ENCODE measurements at places on chromosomes 1 and 21. TPM values are rescaled to one million over a fixed set of nuclear protein-coding genes. Genes with fewer than 3 reads are reported as not detected.
A peak's percentile ranks its signal among the peaks of the same experiment; 100 is the strongest.

- peak; percentile 6 for ATAC-seq
Measured at GRCh38 chr1:148263906-148264255, 111.8 kb upstream of the NBPF11 start.

DNA sequence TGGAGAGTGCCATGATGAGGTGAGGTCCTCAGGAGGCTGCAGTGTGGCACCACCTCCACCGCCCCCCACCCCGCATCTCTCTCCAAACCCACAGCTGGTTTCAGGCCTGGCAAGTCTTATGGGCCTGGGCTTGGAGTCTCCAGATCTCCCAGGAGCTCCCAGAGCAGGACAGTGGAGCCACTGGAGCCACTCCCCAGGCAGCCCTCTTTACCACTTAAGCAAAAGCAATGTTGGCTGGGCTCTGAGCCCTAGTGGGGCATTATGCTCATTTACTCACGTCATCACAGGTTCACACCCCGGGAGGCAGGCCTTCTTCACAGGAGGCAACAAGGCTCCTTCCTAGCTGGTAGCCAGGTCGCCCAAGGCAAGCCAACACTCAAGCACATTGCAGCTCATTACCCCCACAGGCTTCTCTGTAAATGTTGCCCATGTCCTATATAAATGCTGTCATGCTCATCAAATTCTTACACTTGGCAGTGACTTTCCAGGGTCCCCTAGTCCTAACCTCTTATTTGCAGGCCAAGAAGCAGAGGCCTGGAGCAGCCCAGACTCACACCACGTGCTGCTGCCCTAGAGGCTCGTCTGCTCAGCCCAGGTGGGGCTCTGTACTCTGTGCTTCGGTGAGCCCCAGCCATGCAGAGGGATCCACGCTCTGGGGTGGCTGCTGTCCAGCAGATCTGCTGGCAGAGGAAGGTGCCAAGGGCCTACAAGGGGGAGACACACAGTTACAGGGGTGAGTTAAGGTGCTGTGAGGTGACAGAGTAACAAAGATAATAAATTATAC lies 459.3 kb downstream of the MATN1 start:
- no peak for ATAC-seq

Gene FOXO6
- not detected for total RNA-seq

GRCh38 chr1:81708250-81708649 lies 92.5 kb upstream of the ADGRL2 start:
- no peak for ATAC-seq

Gene SRGAP2
- total RNA-seq = 33.0 TPM

GRCh38 chr1:156281693-156282478 lies 739 bp downstream of the SMG5 start:
- peak; percentile 21 for ATAC-seq

- ATAC-seq = no peak
Measured at GRCh38 chr1:190908691-190909090, 431.0 kb upstream of the BRINP3 start.

DNA sequence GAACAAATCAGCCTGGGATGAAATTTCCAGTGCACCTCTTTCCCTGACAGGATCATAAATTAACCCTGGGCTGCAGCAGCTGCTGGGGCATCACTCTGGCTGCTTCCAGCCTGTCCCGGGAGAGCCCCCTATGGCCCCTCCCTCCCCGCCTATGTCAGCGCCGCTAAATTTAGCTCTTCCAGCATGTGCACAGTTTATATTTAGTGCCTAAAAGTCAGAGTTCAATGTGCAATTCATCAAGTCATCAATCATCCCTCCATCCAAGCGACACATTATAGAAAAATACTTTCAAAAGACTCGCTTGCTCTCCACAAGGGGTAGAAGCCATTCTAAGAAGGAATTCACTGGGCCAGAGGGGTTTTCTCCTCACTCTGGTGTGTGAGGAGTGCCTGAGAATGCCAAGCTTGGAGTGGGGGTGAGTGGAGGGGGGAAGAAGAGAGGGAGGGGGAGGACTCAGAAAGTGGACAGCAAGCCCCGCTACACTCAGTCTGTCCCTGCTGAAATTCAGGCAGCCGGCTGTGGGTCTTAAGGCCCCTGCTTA lies 37.4 kb downstream of the XCL1 start:
- no peak for ATAC-seq

DNA sequence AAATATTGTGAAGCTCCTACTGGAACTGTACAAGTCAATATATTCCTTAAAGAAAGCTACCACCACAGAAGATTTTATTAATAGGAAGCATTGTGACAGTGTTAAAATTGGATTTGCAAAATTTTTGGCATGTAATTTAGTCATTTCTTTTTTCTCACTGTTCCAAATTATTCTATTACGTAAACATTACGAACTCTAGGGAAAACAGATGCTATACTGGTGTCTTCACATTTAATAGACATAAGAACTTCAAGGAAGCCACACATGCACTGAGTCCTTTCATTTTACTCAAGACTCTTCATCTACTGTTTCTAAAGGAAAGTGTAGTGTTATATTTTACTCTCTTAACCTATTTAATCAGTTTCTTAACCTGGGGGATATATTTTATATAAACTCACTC lies 135.4 kb downstream of the HMCN1 start:
- ATAC-seq = no peak

GRCh38 chr1:25503551-25504426 lies 39.6 kb upstream of the LDLRAP1 start:
- ATAC-seq = peak; percentile 88

- ATAC-seq = peak; percentile 100
Measured at GRCh38 chr1:246608616-246609376, 42.5 kb downstream of the CNST start.

Gene KIF2C
- total RNA-seq = 15.2 TPM

DNA sequence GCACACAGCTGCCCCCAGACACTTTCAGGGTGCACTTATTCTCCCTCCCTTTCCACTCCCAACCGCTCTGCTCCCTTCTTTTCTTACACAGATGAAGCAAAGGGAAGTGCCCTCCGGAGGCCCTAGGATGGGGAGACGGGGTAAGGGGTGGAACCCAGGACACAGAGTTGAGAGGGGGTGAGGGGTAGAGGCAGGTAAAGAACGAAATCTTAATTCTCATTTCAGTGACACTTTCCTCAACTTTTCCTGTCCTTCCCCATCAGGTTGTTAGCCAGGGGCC lies 12.8 kb downstream of the PLEKHO1 start:
- no peak for ATAC-seq

DNA sequence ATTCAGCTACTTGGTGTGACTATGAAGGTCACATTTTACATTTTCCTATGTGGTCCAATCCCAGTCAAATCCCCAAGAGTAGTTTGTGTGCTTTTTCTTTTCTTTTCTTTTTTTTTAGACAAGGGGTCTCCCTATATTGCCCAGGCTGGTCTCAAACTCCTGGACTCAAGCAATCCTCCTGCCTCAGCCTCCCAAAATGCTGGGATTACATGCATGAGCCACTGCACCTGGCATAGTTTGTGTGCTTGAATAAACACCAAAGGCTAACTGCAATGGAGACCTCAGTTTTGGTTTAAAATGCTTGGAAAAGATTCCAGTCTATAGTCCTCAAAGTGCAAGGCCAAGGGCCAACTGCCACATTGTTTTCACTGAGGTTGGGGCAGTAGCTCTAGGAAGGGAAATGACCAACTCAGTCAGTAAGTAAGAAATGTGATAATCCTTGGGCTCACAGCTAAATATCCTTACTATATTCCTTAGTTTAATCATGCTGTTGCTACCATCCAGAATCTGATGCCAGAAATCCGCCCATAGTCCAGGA lies 38.6 kb downstream of the EIF2B3 start:
- ATAC-seq = no peak

DNA sequence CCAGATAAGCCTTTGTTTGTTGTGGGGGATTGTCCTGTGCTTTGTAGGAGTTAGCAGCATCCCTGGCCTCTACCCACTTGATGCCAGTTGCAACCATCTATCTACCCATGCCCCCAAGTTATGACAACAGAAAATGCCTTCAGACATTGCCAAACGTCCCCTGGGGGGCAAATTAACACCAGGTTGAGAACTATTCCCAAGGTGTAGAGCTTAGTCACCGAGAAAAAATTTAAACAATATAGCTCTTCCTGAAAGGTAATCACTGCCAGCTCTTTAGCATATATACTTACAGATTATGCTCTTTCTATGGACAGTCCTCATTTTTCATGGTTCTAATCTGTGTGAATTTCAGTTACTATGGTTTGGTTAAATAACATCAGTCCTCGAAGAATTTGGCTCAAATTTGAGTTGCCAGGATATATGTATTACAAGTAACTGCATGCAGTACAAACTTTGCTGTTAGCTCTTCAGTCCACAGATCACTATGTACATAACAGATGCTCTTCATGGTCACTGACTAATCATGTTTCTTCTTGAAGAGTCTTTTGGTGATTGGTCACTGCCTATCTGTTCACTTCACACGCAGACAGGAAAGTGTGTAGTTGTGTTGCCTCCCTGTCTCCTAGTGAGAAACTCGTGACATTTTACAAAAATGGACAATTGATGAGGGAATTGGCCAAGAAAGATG lies 25.2 kb downstream of the MAPKAPK2 start:
- ATAC-seq = peak; percentile 46

GRCh38 chr21:25580912-25581260 lies 26.4 kb downstream of the MRPL39 start:
- ATAC-seq = no peak

Gene RGS13
- total RNA-seq = not detected

DNA sequence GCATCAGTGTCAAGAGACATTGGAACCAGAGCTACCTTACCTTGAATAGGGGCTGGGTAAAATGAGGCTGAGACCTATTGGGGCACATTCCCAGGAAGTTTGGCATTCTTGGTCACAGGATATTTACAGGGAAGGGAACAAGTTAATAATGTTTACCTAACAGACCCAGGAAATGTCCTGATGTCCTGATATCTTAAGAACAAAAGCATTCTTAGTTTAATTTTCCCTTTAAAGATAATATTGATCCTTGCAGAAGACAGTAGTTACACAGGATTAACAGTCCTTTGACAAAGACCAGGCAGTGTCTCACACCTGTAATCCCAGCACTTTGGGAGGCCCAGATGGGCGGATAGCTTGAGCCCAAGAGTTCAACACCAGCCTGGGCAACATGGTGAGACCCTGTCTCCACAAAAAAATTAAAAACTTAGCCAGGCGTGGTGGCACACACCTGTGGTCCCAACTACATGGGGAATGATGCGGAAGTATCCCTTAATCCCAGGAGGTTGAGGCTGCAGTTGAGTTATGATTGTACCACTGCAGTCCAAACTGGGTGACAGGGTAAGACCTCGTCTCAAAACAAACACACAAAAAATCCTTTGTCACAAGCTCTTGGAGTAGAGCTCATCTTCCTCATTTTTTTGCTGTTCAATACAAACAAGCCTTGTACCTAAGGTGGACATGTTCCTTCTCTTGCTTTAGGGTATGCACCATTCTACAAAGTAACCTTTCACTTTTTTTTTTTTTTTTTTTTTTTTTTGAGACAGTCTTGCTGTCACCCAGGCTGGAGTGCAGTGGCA lies 1.3 kb upstream of the TOMM20 start:
- no peak for ATAC-seq

Gene GTF2B
- total RNA-seq = 15.4 TPM

Gene TRIM45
- 1.8 TPM for total RNA-seq

Gene ZNF683
- not detected for total RNA-seq

DNA sequence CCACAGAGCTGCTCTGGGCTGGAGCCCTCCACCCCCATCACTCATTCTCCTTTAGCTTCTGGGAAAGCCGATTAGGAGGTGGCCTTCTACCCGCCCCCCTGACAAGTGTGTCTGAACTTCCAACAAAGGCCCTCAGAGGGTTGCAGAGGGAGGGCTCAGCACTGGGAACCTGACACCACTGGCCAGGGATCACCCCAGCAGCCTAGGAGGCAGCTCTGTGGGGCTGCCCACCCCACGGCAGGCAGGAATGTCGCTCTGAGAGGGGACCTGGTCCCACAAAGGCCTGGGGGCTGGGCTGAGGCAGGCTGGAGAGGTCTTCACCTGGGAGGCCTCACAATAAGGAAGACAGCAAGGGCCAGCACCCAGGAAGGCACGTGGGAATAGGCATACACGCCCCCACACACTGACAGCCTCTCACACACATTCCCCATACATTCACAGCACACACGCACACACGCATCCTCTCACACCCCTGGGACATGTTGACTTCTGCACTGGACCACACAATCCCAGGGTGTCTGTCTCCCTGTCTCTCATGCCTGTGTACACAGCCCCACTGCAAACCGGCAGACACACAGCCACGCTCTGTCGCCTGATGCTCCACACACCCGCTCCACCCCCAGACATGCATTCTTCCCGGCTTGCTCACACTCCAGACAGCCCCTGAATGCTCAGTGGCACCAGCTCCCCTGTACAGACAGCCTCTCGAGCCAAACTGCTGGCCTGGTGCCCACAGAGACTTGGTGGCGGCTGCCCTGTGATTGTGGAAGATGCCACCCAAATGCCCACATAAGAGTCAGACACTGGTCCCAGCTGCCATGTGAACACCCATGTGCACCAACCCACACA lies 30.7 kb downstream of the DMBX1 start:
- no peak for ATAC-seq

DNA sequence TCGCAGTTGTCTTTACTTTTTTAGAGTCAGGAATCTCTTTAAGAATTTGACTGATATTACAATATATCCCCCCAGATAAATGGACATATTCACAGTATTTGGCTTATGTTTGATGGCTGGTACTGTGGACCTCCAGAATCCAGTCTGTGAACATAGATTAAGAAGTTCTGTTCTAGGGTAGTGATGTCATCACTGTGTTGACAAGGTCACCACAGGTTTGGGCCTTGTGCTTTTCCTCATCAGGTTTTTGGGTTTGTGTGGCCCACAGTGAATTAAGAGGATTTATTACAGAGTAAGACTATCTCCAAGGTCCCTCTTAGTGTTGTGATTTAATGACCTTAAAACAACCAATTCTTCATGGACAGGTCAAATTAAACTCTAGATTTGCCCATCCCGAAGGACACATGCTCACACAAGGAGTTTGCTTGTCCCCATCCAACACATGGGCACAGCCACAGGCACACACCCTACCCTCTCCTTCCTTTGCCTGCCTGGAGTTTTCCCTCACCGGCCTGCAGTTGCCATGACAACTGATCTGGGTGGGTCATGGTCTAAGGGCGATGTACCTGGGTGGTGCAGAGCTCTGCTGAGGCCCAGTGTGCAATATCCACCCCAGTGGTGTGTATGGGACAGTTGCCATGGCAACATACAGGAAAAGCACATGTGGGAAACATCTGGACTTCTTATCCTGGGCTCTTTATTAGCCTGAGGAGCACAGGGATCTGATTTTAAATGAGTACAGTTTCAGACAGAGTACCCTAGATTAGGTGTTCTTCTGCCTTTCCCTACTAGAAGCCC lies 98.6 kb downstream of the NAV1 start:
- ATAC-seq = no peak

All from esophagus mucosa (tissue), 1 donor.